ENCODE measurements at places on chromosomes 1 and 21.

GRCh38 chr1:212858461-212859265, 588 bp downstream of the FLVCR1 start:
- DNase-seq, result no peak

DNA sequence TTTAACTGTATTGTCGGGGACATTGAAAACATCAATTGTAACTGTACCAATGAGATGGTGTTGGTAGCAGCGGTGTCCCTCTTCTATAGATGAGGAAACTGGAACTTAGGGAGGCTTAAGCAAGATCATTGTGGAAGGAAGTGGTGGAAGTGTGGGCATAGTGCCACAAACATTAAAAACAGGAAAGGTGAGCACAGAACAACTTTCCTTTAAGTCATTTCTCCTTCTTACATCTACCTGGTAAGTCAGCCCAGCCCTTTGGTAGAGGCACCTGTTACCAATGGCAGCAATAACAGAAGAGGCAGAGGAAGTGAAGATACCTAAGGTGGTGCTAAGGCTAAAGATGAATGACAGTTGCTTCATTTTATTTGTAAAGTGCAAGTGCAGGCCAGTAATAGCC, 12.0 kb upstream of the CTSS start:
- DNase-seq, result no peak

DNA sequence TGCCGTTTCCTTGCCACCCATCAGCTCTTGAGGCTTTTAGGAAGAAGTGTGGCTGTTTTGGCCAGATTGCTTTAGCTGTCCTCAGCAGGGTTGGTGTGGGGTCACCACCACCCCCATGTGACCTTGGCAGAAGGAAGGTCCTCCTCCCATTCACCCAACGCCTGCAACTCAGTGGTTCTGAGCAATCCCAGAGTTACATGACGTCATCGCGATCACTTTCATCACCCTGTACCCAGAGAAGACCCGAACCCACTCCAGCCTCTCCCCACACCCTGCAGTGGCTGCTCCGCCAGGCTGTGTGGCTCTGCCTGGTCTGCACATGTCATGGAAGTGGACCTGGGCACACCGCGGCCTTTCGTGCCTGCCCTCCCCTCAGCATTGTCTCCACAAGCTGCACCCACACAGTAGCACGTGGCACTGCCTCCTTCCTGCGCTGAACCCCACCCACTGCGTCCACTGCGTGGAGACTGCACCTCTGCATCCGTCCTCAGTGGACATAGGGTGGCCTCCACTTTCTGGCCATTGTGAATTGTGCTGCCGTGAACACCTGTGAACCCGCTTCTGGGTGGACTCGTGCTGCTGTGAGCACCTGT, 16.5 kb downstream of the FAAP20 start:
- DNase-seq, result no peak

GRCh38 chr1:112904831-112905261, 51.1 kb downstream of the SLC16A1 start:
- DNase-seq, result no peak

GRCh38 chr1:217924924-217925323, 293.8 kb downstream of the SPATA17 start:
- DNase-seq, result no peak

DNA sequence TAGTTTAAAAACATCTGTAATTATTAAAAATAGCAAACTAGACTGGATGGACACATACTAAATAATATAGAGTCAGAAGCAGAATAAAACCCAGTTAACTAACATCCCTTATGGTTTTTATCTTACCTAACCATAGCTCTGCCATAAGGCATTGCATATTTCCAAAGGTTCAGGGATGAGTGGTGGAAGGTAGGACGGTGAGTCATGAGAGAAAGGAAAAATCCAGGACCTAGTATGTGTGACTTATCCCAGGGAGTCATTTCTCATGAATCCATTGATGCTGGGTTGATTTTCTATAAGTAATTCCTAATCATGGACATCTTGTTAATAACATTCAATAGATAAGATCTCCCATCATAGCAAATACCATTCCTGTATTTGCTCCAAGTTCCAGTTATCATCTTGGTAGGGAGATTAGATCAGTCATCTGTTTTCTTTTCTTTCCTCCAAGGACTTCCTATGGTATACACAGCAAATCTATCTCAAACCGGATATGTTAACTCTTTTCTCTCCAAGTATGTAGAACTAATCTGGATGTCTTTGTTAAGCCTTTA, 490.7 kb upstream of the B3GALT2 start:
- DNase-seq, result no peak

GRCh38 chr1:113452921-113453770, 62.8 kb downstream of the MAGI3 start:
- DNase-seq, result no peak

DNA sequence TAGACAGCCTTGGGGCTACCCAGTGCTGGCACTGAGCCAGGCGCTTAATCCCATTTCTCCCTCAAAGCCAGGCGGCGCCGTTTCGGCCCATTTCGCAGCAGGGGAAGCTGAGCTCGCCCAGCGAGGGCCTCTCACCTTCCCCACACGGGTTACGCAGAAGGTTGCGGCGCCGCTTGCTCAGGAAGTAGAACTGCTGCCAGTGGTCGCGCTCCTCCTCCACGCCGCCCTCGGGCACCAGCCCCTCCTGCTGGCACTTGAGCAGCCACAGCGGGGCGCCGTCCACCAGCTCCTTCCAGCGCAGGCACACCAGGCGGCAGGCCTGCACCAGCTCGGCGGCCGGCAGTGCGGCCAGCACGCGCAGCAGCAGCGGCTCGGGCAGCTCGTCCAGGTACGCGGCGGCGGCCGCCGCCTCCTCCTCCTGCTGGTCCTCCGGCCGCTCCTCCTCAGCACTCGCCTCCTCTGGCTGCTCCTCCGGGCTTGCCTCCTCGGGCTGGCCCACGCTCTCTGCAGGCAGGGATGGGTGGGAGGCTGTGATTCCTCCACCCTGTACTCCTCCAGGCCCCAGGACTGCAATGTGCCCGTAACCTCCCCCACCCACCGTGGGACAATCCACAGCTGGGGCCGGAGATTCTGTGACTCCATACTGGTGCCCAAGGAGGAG, 3.8 kb downstream of the FBXO2 start:
- DNase-seq, result peak; percentile 54

DNA sequence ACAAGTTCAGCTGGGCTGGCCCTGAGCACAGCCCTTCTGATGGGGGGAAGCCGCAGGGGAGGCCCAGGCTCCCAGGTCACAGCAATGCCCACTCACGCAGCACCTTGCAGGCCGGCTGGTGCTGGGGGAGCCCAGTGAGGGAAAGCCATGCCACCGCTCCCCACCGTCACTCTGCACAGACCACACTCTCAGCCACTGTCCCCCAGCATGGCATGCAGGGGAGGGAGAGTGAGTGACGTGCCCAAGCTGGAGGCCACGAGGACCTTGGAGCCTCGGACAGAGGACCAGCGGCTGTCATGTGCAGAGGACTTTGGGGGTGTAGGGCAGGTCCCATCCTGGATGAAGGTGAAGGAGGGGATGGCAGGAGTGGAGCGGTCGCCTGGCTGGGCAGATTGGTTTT, 25.1 kb downstream of the SLC45A1 start:
- DNase-seq, result no peak

DNA sequence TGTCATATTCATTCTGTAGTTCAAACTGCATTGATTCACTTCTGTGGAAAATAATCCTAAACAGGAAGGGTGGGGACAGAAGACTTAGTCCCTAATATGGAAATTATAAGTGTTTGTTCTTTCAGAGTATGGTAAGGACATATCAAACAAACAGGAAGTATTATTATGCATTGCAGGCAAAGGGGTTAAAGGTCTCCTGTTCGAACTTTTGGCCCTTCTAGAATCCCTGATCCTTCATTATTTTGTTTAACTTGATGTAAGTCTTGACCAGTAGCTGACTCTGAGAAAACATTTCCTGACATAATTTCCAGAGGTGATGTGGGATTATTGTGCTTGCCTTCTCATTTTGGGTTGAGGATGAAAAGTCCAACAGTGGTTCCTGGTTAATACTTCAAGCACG, 215.4 kb upstream of the ADGRL2 start:
- no peak for DNase-seq

DNA sequence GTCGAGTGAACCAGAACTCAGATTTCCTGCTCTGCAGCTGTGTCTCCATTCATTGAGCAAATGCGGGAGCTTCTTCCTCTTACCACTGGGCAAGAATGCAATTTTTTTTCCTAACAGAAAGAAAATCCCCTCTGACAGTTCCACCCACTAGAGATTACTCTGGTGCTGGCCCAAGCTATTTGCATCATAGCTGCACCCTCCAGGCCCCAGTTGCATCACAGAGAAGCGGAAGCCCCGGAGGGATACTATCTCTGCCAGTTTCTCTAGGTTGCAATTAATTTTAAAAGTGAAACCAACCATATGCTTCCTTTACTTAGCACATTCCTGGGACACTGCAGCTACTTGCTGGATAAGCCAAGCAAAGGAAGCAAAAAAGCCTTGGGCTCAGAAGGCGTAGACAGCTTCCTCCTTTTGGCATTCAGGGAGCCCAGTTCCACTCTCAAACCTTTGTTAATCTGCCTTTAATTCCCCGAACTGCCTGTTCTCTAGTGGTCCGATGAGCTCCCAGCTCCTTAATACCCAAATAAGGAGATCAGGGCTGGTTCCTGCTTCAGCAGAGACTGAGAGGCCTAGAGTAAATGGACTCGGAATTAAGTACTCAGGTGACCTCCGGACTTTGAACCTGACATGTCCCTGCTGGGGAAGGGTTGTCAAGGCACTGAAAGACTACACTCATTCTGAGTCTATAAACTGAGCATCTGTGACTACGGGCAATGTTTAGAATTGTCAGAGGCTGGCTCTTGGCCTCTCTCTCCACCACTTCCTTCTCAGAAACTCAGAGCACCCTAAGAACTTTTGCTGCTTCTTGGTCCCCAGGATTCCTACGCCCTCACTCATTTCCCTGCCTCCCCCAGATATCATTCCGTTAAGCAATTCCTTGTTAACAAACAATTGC, 72.5 kb upstream of the TNFSF18 start:
- DNase-seq, result no peak

DNA sequence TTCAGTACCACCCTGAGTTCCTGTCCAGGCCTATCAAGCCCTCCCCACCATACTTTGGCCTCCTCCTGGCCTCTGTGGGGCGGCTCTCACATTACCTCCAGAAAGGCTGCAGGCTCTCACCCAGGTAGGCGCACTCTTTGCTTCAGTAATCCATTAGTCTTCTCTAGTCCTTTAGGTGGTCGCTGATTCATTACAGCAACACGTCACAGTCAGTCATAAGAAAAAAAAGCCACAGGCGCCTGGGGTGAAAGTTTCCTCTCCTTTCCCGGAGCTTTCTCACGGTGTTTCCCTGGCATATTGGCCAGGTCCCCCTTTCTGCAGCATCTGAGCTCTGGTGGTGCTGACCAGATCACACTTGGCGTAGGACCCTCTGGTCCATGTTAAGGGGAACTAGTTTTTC, 12.1 kb downstream of the SLFNL1 start:
- no peak for DNase-seq

DNA sequence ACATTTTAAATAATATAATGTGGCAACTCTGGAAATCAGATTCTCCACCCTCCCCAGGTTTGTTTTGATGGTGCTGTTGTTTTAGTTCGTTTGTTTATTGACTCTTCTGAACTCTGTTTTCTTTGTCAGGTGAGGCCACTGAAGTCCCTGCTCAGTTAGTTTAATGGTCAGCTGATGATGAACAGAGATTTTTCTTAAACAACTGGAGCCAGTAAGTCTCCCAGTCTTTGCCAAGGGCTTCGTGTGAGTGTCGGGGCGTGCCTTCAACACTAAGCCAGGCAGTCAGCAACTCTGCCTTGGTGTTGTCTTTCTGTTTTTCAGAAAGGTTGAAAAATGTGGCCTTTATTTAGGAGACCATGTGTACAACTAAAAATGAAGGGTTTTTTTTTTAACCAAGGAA, 58.9 kb downstream of the TEX35 start:
- DNase-seq, result no peak

GRCh38 chr1:30126848-30127247, 596.5 kb downstream of the MATN1 start:
- DNase-seq, result no peak

- DNase-seq, result no peak
Observed at GRCh38 chr1:28864695-28865094, 49.7 kb upstream of the EPB41 start.

- no peak for DNase-seq
Observed at GRCh38 chr1:40808444-40808843, 24.9 kb downstream of the KCNQ4 start.

GRCh38 chr1:196115646-196116045, 492.6 kb downstream of the KCNT2 start:
- DNase-seq, result no peak

DNA sequence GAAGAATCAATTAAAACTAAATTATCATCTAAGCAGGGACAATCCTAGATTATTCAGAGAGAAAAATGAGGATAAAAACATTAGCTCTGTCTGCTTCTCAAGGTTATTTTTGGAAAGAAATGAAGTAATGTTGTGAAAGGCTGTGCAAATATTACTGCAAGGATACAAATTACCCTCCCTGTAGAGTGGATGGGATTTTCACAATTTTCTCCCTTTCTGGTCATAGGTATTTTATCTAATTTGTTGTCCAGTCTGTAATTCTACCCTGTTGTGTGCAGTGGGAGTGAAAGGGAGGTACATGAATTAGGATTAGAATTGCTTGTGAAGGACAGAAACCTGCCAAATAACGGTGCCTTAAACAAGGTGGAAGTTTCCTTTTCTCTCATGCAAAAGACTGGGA, 54.7 kb downstream of the MAP3K7CL start:
- no peak for DNase-seq

DNA sequence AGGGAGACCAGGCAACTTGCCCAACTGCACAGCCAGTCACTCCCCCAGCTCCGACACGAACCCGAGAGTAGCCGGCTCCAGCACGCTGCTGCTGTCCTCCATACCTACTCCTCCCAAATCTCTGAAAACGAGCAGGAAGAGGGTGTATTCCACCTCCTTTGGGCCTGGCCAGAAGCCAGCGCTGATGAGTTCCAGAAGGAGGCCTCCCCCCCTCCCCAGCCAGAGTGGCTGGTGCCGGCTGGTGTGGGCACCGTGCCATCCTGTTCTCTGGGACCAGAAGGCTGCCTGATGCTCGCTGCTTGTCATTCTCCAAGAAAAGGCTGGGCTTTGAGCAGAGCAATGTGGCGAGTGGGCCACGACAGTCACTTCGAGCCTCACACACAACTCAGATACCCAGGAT, 22.2 kb downstream of the KCNN3 start:
- no peak for DNase-seq

DNA sequence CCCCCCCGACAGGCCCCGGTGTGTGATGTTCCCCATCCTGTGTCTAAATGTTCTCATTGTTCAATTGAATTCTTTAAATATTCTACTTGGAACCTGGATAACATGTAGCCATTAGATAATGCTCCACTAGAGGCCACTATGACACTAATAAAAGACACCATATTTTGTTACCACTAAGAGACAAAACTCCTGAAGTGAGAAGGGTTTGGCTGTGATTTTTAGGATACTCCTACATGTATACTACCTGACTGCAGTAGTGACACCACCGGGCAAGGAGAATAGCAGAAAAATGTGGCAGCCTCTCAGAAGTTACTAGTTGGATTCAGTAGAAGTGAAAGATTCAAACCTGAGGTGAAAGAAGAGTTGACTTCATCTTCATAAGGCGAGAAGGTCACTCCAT, 36.0 kb downstream of the F5 start:
- no peak for DNase-seq

DNA sequence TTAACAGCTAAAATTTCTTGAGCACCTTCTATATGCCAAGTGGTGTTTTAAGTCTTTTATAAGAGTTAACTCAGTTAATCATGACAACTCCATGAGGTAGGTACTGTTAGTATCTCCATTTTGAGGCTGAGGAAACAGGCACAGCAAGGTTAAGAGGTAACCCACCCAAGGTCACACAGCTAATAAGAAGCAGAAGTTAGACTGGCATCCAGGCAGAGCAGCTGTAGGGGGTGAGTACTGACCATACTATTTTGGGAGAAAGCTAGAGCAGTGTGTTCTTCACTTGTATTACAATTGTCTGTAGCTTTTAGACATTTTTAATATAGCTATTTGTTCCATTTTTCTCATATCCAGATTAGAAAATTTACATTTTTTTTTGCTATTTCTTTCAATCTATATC, 4.8 kb downstream of the ATP6V1G3 start:
- no peak for DNase-seq

Data from activated CD4-positive, alpha-beta T cell treated with anti-CD3 and anti-CD28 coated beads, Interleukin-2, amount 50 U/mL, for 24 hours (primary cell).